ENCODE measurements at places on chromosomes 4 and X. TPM values are rescaled to one million over a fixed set of nuclear protein-coding genes. Genes with fewer than 3 reads are reported as not detected.

Gene BEX5
- not detected for total RNA-seq

Gene FDCSP
- total RNA-seq: not detected

Gene RBM47
- total RNA-seq: 2.5 TPM

Gene MSMO1
- 257 TPM for total RNA-seq

Gene HTN3
- total RNA-seq: not detected

Gene SERTM2
- total RNA-seq: 2.3 TPM

Gene TBC1D9
- 26.5 TPM for total RNA-seq

Gene LAP3
- 84.3 TPM for total RNA-seq

Gene PAGE4
- not detected for total RNA-seq

Gene SCD5
- 12.9 TPM for total RNA-seq

Gene TRIM75
- not detected for total RNA-seq

Gene CXCL3
- total RNA-seq: 18.5 TPM

Gene FHDC1
- total RNA-seq: 0.18 TPM

Gene PRDM5
- total RNA-seq: 17.7 TPM

Gene SPCS3
- total RNA-seq: 105 TPM

Gene GPR173
- total RNA-seq: 1.6 TPM

Gene KLHL13
- 39.1 TPM for total RNA-seq

Gene FATE1
- total RNA-seq: not detected
